NCI-H1436 treated with DMSO at 0.1 percent for 48 hours (cell line): ENCODE measurements at places on chromosomes 3 and 15.

- peak; percentile 58 for DNase-seq
Observed at GRCh38 chr3:187943677-187944389, 198.6 kb upstream of the BCL6 start.

- no peak for DNase-seq
Observed at GRCh38 chr3:104510131-104510849, 856.4 kb upstream of the ALCAM start.

DNA sequence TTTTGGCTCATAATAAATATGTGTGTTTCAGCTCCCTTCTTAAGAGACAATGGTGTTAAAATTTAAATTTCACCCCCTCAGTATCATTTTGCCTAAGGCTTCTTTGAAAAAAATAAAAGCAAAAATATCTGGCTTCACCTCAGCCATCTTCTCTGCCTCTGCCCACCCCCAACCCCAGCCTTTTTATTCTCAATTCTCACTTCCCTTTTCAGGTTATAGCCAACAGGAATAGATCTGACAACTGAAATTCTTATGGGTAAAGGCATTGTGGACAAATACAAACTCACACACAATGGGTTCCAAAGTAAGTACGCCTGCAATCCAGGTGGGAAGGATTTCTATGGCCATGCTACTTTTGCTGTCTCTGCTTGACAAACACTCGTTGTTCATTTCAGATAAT, 399.0 kb upstream of the ARRDC4 start:
- no peak for DNase-seq

DNA sequence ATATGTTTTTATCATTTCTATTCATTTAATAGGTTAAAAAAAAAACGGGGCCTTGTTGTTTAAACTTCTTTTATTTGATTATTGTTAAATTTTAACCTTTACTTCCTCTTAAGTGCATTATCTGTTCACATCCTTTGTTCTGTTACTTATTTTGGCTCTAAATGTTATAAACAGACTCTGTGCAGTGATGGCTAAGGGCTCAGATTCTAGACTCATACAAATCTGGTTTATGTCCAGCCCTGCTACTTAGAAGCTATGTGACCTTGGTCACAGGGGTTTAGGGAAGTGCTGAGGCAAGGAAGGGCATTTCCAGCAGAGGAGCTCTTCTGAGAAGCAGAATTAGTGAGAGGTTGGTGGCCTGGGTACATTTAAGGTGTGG, 55.3 kb upstream of the VILL start:
- no peak for DNase-seq

GRCh38 chr15:49421991-49422390, 1.1 kb upstream of the FGF7 start:
- DNase-seq: peak; percentile 53

- no peak for DNase-seq
Observed at GRCh38 chr3:113157408-113158030, 53.8 kb upstream of the BOC start.

DNA sequence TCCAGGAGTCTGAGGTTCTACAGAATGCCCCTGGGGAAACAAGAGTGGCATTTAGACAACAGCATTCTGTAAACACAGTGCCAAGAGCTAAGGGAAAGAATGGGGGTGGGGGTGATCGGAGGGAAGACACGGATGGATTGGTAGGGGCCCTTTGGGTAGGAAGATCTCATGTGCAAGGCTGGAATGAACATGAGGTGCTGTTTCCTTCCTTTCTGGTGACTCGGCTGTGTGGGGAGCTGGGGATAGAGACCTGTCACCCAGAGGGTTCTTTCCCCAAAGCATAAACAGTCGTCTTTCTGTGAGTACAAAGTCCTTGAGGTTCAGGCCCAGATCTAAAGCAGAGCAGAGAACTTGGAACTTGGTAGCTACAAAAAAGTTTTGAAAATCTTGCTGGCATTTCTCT, 11.7 kb downstream of the TPM1 start:
- DNase-seq: no peak

DNA sequence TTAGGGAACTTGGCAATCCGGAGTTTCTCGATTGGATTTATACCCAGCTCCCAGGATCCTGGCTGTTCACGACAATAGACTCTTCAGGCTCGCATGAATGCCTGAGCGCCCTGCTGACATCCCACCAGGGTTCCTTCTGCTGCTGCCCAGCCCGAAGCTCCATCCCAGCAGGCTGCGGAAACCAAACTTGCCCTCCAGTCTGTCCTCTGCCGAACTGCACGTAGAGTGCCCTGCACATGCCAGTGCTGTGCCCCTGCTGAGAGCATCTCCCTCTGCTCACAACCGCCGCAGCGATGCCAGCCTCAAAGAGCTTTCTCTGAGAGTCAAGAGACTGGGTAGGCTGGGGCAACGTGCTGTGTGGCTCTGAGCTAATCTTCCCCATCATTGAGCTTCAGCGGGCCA, 6.9 kb downstream of the ADAMTS7 start:
- no peak for DNase-seq

DNA sequence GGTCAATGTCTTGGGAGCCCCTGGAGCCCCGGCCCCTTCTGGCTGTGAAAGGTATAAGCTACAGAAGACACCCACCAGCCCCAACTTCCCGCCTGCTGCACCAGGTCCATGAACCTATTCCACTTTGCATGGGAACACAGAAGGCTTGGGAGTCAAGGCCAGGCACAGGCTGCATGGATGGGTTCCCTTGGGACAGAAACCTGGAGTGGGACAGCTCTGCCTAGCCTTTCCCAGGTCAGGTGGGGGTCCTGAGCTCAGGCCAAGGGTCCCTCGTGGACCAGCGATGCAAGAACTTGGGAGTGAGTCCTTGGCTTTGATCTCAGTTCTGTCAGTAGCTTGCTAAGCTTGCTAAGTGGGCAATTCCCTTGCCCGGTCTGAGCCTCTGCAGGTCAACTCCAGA, 25.0 kb downstream of the TKT start:
- no peak for DNase-seq

DNA sequence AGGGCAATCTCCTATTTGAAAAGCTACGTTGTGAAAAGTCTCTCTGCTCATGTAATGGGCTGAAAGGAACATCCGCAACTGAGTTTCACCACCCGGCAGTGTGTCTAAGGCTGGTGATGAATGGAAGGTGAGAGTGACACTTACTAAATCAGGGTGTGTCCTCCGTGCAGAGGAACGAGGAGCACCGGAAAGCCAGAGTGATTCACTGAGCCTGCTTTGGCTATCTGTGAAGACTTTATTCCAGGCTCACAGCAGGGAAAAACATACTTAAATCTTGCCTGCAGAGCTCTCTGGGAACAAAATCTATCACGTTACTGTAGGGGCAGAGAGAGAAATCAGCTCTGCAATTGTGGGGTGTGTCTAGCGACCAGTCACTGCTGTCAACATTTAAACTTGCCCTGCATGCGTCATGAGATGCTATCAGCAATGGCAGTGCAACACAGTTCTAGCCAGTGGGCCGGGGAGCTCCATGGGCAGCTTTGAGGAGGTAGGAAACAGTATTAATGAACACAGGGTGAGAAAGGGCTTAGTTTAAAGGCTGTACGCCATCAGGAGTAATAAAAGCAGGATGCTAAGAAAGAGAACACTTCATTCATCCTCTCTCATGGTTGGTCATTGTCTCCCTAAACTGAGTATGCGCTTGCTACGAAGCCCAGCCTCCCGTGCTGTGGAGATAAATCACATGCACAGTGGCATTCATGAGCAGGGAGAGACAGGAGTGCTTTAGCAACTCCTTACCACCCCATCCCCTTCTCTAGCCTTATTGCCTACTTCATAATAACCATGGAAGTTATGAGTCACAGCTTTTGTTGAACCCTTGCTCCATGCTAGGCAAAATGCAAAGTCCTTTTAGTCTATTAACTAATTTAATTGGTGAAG, 542.7 kb upstream of the ADAMTS9 start:
- no peak for DNase-seq

DNA sequence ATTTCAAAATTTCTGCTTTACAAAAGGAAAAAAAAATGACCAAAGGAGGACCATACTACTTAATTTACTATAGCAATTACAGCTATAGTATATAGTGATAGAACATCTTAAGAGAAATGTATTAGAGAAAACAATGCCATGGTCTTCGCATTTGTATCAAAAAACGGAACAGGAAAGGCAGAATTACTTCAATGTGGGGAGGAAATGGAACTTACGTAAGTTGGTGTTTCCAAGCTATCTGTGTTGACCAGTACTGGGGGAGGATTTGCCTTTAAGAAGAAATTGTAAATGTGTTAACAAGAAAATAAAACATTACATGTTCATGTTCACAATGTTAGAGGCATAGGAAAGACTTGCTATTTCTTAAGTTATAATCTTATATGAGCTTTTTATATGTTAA, 119.9 kb upstream of the MELTF start:
- no peak for DNase-seq

DNA sequence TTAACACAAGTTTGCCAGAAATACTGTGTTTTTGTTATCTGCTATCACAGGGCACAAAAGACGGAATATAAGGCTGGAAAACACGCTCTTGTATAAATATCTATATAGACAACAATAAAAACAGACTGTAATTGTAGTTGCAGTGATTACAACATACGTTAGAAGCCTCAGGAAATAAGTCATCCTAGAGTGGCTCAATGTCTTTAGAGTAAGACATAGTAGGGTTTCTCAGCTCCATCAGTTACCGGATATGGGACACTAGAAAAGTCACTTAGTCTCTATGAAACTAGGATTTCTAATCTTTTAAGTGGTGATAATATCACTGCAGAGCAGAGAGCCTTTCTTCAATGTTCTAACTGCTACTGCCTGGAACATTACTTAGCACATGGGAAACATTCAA, 208.8 kb downstream of the STAG1 start:
- no peak for DNase-seq

DNA sequence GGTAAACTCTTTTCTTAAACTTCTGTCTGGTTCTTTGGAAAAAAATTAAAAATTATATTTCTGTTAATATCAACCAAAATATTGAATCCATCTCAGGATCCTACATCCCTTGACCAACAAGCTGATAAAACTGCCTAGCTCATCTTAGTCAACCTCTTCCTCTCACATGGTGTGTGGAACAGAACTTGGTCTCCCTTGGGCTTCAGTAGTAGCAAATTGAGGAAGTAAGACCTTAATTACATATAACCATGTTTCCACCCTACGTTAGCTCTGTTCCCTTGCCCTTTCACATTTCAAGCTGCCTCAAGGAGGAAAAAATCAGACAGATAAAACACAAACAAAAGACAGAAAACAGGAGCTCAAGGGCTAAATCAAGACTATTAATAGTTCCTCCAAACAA, 116.4 kb downstream of the GREM1 start:
- DNase-seq: no peak

DNA sequence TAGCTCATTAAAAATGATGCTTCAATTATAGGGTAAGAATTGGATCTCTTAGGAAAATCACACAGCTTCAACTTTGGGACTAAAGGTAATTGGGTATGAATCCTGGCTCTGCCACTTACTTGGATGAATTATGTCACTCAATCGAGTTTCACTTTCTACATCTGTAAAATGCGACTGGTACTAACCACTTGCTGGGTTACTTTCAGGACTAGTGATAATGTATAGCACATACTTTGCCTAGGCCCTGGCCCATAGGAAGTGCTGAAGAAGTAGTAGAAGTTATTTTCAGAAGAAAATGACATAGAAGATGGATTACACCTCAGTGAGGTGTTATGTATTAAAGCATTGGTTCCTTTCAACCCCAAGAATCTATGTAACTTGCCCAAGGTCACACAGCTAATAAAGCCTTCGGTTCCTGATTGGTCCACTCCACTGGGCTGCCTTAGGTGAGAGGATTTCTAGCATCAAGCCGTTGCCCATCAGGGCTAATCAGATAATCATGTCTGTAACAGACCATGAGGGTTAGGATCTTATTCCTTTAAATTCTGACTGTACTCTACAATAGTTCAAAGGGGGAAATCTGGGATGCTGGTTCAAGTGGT, 29.4 kb upstream of the AP4E1 start:
- DNase-seq: no peak

- DNase-seq: no peak
Observed at GRCh38 chr3:2535206-2535605, 436.5 kb downstream of the CNTN4 start.

- DNase-seq: no peak
Observed at GRCh38 chr15:77904901-77905300, 172.6 kb downstream of the TBC1D2B start.

GRCh38 chr3:150376001-150376848, 31.9 kb upstream of the TSC22D2 start:
- DNase-seq: no peak

GRCh38 chr3:175702956-175703355, 843.8 kb downstream of the NAALADL2 start:
- no peak for DNase-seq

- DNase-seq: no peak
Observed at GRCh38 chr3:191296041-191296541, 33.1 kb upstream of the CCDC50 start.
